Heart left ventricle (tissue), 16 donors: ENCODE measurements at places on chromosomes 3 and 15. TPM values are rescaled to one million over a fixed set of nuclear protein-coding genes. Genes with fewer than 3 reads are reported as not detected.

Gene CLDN11
- 4.5 TPM for total RNA-seq

Gene PRR20G
- not detected for total RNA-seq

Gene PARP16
- total RNA-seq: 7.0 TPM

Gene TNIK
- total RNA-seq: 13.1 TPM

Gene NRROS
- 3.6 TPM for total RNA-seq

Gene EFHB
- not detected for total RNA-seq

Gene CCR5
- 0.25 TPM for total RNA-seq

Gene LARP6
- total RNA-seq: 45.0 TPM

Gene TXNRD3
- 6.0 TPM for total RNA-seq

Gene HEXA
- 77.0 TPM for total RNA-seq

Gene MIX23
- total RNA-seq: 37.6 TPM

Gene SLC15A2
- 5.7 TPM for total RNA-seq

Gene EHHADH
- total RNA-seq: 17.5 TPM

Gene AMIGO3
- 1.4 TPM for total RNA-seq

Gene BFSP2
- total RNA-seq: not detected

Gene FBXO40
- 236 TPM for total RNA-seq

Gene STAC
- 0.61 TPM for total RNA-seq

Gene ADAMTS9
- total RNA-seq: 45.8 TPM

Gene MORC1
- not detected for total RNA-seq

Gene GOLGA6A
- total RNA-seq: not detected

Gene CTXN2
- total RNA-seq: not detected

Gene TEX55
- total RNA-seq: not detected

Gene MYEF2
- 14.1 TPM for total RNA-seq

Gene SPATA16
- not detected for total RNA-seq

Gene CERS3
- not detected for total RNA-seq

Gene CACNA2D2
- total RNA-seq: 2.8 TPM

Gene AHSG
- total RNA-seq: not detected

Gene EFL1
- 15.6 TPM for total RNA-seq

Gene MNS1
- total RNA-seq: 0.60 TPM

Gene RCN2
- 32.2 TPM for total RNA-seq

Gene BBS4
- total RNA-seq: 18.5 TPM

Gene SPINK8
- total RNA-seq: not detected

Gene ACTC1
- 11,108 TPM for total RNA-seq

Gene PLA2G4E
- total RNA-seq: not detected

Gene MESP2
- total RNA-seq: 0.52 TPM

Gene CLDN18
- total RNA-seq: not detected

Gene CCDC39
- not detected for total RNA-seq

Gene FRG2C
- not detected for total RNA-seq

Gene COL7A1
- total RNA-seq: 11.9 TPM

Gene GPR171
- total RNA-seq: 0.50 TPM

Gene SEMA3G
- total RNA-seq: 29.0 TPM

Gene KCNMB3
- total RNA-seq: 0.51 TPM

Gene IL5RA
- total RNA-seq: not detected

Gene ZBTB47
- total RNA-seq: 76.6 TPM

Gene KLF15
- total RNA-seq: 14.8 TPM

Gene AGBL1
- total RNA-seq: not detected

Gene DHX30
- 44.5 TPM for total RNA-seq

Gene PRSS50
- not detected for total RNA-seq

Gene GOLGA8T
- total RNA-seq: not detected

Gene CPNE9
- total RNA-seq: not detected

Gene DHX36
- total RNA-seq: 34.2 TPM

Gene SLC28A1
- total RNA-seq: 0.32 TPM
